Activated naive CD4-positive, alpha-beta T cell treated with anti-CD3 and anti-CD28 coated beads, Interleukin-2, amount 50 U/mL, for 72 hours (primary cell): ENCODE measurements at places on chromosomes 6 and 20.
A peak's percentile ranks its signal among the peaks of the same experiment; 100 is the strongest.

DNA sequence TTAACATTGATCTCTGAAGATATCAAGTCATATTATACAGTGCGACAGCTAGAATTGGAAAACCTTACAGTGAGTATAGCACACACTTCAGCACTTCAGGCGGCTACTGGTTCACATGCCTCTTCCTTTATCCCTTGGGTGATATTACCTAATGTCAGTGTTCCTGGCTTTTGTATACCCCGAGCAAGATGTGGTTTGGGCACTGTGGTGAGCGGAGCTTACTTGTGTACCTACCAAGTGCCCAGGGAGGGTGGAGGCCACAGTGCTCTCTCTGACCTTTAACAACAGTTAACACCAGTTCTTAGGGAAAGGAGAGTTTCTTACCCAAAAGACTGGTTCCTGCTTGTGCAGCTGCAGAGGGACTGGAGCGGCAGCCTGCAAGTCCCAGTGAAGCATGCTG is 64.4 kb downstream of the PTPN1 start:
- no peak for DNase-seq

DNA sequence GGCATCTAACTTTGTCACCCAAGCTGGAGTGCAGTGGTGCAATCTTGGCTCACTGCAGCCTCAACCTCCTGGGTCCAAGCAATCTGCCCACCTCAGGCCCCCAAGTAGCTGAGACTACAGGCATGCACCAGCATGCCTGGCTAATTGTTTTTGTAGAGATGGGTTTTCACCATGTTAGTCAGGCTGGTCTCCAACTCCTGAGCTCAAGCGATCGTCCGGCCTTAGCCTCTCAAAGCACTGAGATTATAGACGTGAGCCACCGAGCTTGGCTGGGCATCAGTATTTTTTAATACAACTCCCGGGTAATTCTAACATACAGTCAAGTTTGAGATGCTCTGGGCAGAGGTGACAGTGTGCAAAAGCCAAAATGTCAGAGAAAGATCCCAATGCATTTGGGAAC is 73.5 kb downstream of the NFATC2 start:
- DNase-seq, result no peak

DNA sequence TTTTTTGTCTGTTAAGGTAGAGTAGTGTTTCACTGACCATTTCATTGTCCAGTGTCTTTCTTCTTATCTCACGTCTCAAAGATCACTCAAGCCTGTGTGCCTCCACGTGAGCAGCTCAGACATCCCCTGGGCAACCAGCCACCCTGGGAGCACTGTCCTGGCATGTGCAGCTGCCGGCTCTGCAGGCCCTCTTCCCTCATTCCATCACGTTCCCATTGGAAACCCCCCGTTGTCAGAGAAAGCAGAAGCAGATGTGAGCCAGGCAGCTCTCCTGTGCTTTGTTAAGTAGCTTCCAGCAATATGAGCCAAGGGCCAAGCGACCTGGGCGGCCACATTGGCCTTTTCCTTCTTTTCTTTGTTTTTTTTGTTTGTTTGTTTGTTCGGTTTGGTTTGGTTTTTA is 233.2 kb upstream of the SYNDIG1 start:
- no peak for DNase-seq

- no peak for DNase-seq
Observed at GRCh38 chr6:151155095-151155494, 84.7 kb upstream of the AKAP12 start.

DNA sequence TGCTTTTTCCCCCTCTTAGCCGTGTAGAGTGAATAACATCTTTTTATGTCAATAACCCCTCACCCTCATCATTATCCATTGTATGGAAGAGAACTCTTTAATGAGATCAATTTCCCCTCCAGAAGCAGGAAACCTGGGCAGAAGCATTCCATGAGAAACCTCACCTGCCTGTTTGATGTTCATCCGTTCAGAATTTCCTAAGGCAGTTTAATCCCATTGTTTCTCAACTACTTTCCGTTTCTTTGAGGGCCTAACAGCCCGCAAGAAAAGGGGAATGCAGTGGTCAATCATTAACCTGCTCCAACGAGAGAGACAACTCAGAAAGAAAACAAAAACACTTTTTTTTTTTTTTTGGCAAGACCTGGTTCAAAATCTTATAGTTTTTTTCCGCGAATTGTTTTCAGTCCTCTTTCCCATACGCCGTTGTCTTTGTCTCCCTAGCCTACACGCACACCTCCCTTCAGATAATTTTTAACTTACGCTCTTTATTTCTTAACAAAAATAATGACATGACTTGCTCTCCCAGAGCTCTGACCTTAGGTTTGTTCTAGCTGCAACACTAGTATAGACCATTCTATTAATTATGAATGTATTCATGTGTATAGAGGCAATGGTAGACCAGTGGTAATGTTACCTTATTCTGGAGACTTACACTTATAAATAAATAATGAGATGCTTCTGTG is 25.6 kb upstream of the ID4 start:
- DNase-seq, result no peak

GRCh38 chr6:117776441-117776840 is 101.2 kb downstream of the NUS1 start:
- DNase-seq, result no peak

- DNase-seq, result no peak
Observed at GRCh38 chr20:62710886-62711702, 2.5 kb downstream of the NTSR1 start.

- no peak for DNase-seq
Observed at GRCh38 chr6:169363590-169363989, 109.9 kb upstream of the THBS2 start.

DNA sequence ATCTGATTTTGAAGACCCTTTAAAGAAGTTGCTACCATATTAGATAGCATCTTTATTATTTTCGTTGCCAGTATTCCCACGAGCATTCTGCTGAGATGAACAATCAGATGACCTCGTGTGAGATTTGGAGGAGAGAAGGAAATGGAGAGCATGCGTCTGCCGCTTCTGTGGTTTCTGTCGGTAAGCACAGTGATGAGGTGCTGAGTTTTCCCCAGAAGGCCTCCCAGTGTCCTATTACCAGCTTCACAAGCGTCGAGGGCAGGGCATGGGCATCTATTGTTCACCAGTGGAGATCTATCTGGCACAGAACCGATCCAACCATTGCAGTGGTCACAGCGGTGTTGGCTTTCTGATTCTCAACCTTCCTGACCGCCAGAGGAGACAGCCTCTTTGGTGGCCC is 29.4 kb downstream of the TRAF3IP2 start:
- DNase-seq, result no peak

DNA sequence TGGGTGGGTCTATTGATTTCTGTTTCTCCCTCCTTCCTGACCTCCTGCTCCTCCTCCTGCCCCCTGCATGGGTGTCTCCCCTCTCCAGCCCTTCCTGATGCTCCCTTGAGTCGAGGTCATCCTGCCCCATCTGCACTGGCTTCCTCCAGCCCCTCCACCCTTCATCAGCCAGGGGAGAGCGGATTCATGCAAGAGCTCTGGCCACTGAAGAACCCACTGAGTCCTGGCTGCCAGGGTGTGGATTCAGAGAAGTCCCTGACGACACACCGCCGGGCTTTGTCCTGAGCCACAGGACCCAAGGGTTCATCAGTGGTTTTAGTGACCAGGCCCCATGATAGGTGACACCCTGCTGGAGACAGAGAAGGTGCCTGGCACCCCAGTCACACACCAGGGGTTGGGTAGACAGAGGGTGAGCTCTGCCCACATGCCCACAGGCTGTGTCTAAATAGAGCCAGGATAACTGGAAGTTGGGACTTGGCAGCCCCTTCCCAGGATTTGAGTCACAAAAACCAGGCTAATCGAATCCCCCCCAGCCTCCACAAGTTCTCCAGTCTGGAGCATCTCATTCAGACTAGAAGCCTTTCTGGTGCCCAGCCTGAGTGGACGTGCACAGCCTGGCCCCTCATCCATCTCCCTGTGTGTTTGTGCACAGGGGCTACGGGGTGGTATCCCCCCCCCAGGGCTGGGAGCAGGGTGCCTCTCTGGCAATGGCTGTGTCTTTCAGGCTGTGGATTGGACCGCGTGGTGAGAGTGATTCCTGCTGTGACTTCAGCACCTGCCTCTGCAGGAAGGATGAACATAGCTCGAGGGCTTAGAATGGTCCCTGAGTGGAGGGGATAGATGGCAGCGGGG is 1.2 kb downstream of the GFRA4 start:
- peak; percentile 38 for DNase-seq

GRCh38 chr6:19317431-19317986 is 519.7 kb upstream of the ID4 start:
- no peak for DNase-seq

DNA sequence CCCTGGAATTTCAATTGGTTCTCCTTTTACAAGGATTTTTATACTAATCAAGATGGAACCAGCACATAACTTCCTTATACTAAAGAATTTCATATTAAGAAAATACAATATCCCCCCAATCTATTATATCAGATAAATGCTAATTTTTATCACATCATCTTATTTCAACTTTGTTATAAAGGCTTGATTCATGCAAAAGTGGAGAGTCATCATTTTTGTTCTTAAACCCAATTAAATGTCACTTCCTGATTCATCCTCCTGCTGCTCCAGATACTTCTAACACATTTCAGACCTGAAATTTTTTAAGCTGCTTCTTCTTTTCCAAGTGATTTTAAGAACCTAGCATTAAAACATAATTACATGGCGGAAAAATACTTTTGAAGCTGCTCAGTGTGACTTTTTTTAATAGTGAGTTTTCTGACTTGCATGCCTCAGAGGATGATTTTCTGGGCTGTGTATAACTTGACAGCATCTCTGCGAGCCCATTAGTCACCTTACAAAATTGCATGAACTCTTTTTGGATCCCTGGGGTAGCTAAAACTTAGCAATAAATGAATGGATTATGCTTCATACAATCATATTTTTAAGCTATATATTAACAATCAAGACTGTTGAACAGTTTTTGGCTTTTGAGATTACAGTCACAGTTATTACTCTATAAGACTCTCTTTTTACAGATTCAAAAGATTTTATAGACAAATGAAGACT is 134.1 kb downstream of the ELOVL4 start:
- no peak for DNase-seq
